ENCODE measurements at places on chromosomes 2 and 18.

- no peak for DNase-seq
Measured at GRCh38 chr2:144654523-144654922, 134.6 kb upstream of the ZEB2 start.

GRCh38 chr2:203688798-203689197 is 17.6 kb upstream of the CD28 start:
- no peak for DNase-seq

- DNase-seq, result no peak
Measured at GRCh38 chr2:237661270-237661669, 33.9 kb downstream of the LRRFIP1 start.

- no peak for DNase-seq
Measured at GRCh38 chr2:241797441-241798080, 11.4 kb upstream of the NEU4 start.

DNA sequence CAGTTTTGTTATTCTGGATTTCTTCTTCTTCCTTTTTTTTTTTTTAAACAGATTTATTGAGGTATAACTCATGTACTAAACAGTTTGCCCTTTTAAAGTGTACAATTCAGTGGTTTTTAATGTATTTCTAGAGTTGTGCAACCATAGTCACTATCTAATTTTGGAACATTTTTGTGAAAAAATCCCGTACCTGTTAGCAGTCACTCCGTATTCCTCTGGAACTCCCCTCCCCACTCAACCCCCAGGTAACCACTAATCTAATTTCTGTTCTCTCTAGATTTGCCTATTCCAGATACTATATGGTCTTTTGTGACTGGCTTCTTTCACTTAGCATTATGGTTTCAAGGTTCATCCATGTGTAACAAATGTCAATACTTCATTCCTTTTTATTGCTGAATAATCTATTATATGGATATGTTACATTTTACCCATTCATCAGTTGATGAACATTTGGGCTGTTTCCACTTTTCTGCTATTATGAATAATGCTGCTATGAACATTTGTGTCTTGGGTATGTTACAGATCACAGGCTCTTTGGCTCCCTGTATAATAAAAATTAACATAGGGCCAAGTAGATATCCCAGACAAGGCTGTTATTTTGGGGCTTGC is 21.9 kb downstream of the EHBP1 start:
- DNase-seq, result no peak

- DNase-seq, result no peak
Measured at GRCh38 chr2:96819876-96820511, 3.9 kb downstream of the CNNM3 start.
